ENCODE measurements at places on chromosomes 16 and 17.
A peak's percentile ranks its signal among the peaks of the same experiment; 100 is the strongest.

- peak; percentile 64 for DNase-seq
Measured at GRCh38 chr16:85187447-85187846, 75.2 kb upstream of the CIBAR2 start.

- DNase-seq = no peak
Measured at GRCh38 chr17:27751166-27751565, 49.2 kb downstream of the NOS2 start.

GRCh38 chr17:80861892-80862291 is 129.7 kb upstream of the CHMP6 start:
- DNase-seq = peak; percentile 44

GRCh38 chr17:14297161-14297851 is 3.6 kb upstream of the HS3ST3B1 start:
- peak; percentile 83 for DNase-seq

DNA sequence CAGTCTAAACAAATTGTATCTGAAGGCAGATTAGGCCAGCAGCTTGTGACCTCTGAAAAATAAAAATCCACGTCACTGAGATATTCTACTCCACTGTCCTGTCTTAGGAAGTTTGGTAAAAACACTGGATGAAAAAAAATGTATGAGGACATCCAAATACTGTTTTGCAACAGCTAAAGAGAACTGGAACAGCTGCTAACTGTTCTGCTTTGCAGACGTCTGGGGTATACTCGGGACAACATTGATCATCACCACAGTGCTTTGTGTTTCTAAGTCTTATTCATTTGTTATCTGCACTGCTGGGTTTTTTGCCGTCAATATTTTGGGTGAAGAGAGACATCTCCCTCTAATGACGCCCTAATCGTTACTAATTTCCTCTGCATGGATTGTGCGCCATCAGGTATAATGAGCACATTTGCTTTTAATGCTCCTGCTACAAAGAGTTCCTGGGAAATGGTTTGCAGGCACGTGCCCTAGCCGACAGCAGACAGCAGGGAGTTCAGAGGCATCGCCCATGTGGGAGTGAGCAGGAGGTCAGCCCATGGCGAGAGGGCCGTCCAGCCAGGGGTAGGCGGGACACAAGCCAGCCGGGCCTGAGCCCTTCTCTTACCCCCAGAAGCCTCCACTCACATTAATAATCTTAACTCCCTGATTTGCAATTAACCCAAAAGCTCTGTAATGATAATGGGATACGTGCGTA is 87.0 kb downstream of the CBLN1 start:
- DNase-seq = no peak

GRCh38 chr17:68457168-68457538 is at the start of gene WIPI1:
Gene WIPI1 (minus strand): TSS chr17:68457496. CDS start chr17:68457421, 75 bp downstream.
- DNase-seq = no peak
